SJSA1 (cell line): ENCODE measurements at places on chromosomes 6 and 20. TPM values are rescaled to one million over a fixed set of nuclear protein-coding genes. Genes with fewer than 3 reads are reported as not detected.

Gene METTL24
- 0.58 TPM in 1 of 2 replicates, not detected in the other for total RNA-seq

DNA sequence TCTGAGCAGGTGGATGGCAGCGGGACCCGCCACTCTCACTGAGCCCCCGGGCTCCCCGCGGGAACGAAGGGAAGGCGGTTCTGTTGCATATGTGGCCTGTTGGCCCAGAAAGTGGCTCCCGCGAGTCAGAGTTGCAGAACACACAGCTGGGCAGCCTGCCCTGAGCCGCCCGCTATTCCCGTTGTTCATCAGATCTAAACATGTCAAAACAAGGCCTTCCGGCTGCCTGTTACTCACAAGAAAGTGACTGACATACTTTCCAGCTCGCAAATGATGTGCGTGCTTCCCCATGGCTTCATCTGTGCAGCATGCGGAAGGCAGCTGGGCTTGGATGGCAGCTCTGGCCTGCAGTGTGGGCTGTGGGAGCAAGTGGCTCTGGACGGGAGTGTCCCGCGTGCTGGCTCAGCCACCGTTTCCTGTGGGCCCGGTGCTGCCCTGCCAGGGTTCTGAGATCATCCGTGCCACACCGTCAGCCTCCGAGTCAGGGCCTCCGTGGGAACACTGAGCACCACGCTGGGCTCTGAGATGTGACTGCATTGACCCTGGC is 227.3 kb downstream of the ERMARD start:
- no peak overlapping the region for H3K4me3 ChIP-seq
- no peaks in the 10 kb centered on the region for H3K36me3 ChIP-seq

- H3K27me3 ChIP-seq = no peaks in the 10 kb centered on the region
- DNase-seq = peak; percentile 54
- no peak overlapping the region for H3K4me3 ChIP-seq
- no peaks in the 10 kb centered on the region for H3K36me3 ChIP-seq
- H3K4me1 ChIP-seq = peaks cover 24% of the 10 kb centered on the region
These were observed 24.9 kb downstream of the SASH1 start for GRCh38 chr6:148367411-148368024.

DNA sequence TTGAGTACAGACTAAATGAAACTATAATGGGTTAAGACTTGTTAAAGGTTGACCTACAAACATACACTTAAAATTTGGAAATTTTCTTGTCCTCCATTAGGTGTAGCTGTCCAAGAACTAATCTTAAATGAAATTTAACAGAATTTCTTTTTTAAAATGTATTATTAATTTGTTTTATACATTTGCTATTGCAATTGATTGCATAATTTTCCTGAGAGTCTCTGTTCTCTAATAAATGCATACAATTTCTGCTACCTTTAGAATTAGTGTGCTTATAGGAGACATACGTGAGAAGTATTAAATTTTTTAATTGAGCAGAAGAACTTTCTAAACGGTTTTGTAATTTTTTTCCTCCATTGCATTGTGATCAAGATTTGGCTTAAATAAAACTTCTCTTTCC is 1.5 kb downstream of the FAM135A start:
- H3K36me3 ChIP-seq = peaks cover 11% of the 10 kb centered on the region
- DNase-seq = no peak
- H3K27ac ChIP-seq = no peak overlapping the region
- H3K4me1 ChIP-seq = peaks cover 15% of the 10 kb centered on the region
- no peaks in the 10 kb centered on the region for H3K27me3 ChIP-seq
- no peak overlapping the region for H3K4me3 ChIP-seq

Gene VIP
- 0.06 and 0.26 TPM in 2 replicates for total RNA-seq

GRCh38 chr6:133097208-133097607 is 143.9 kb upstream of the EYA4 start:
- no peaks in the 10 kb centered on the region for H3K4me1 ChIP-seq
- no peak for DNase-seq
- no peaks in the 10 kb centered on the region for H3K36me3 ChIP-seq
- no peak overlapping the region for H3K4me3 ChIP-seq
- H3K27ac ChIP-seq = no peak overlapping the region

DNA sequence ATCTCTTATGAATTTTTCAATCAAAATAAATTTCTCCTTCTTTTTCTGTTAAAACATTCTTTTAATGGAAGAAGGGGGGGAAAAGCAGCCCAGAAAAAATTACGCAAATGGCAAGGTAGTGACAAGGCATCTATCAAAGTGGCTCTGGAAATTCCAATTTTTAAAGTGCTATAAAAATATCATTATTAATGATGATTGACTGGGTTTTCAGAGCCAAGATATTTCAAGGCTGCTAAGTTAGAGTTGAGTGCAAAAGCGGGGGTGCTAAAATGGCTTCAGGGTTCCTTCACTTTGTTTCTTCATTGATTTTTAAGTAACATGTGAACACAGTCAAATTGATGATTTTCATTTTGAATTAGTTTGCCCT is 171.6 kb upstream of the CITED2 start:
- H3K4me3 ChIP-seq = no peak overlapping the region
- H3K27me3 ChIP-seq = no peaks in the 10 kb centered on the region

Gene CTCFL
- not detected in 2 replicates for total RNA-seq

DNA sequence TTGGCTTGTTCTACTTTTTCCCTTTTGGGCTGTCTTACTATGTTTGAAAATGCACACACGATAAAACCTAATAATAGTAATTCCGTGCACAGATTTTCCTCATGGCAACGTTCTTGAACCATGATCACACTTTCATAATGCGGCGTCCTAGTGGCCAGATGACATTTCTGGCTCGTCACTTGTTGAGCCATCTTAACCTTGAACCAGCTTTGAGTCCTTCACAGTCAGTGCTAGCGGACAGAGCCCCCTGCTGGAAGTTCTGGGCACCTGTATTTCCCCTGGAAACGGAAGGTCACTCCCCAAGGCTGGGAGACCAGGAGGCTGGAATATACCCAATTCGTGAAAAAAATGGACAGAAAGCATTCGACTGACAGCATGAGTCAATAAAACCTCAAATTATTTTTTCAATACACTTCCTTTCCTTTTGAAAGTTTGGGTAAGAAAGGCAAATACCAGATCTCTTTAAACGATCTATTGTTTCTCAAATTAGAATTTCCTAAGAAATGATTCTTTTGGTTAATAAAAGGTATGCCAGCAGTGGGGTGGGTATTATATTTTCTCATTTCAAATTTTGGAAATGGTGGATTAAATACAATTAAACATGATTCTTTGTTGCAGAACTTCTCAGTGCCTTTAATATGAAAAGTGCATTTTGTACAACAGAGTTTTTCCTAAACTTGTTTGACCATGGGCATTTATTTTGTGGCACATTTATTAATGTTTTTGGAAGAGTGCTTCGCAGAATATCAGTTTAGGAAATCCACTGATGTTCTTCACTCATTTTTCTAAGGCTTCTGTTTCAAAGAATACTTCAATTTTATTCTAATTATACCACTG is 542.3 kb downstream of the QKI start:
- no peak overlapping the region for H3K27ac ChIP-seq
- peaks cover 32% of the 10 kb centered on the region for H3K4me1 ChIP-seq
- H3K4me3 ChIP-seq = no peak overlapping the region
